ENCODE measurements at places on chromosomes 2 and 18.

- no peak for DNase-seq
These were observed 96.1 kb downstream of the CABYR start for GRCh38 chr18:24234850-24235418.

GRCh38 chr2:174180165-174180724 is 68.1 kb downstream of the OLA1 start:
- no peak for DNase-seq

DNA sequence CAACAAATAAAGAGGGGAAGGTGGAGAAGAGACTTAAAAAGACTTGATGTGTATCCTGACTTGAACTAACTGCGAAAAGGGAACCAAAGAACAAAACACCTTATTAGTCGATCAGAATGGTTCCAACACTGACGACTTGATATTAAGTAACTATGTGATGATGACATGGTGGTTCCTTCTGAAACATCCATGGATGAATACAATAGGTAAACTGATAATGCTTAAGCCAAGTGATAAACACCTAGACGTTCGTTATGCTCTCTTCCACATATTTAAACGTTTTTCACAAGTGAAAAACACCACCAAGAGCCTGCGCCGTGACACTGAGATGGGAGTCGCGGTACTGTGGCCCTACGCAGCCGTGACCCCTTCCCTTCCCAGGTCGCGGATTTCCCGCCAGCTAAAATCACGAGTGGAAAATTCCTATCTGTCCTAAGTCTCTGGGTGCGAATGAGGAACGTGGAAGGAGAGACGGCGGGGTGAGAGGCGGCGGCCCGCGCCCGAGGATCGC is 797 bp downstream of the TTC32 start:
- DNase-seq = peak; percentile 55

DNA sequence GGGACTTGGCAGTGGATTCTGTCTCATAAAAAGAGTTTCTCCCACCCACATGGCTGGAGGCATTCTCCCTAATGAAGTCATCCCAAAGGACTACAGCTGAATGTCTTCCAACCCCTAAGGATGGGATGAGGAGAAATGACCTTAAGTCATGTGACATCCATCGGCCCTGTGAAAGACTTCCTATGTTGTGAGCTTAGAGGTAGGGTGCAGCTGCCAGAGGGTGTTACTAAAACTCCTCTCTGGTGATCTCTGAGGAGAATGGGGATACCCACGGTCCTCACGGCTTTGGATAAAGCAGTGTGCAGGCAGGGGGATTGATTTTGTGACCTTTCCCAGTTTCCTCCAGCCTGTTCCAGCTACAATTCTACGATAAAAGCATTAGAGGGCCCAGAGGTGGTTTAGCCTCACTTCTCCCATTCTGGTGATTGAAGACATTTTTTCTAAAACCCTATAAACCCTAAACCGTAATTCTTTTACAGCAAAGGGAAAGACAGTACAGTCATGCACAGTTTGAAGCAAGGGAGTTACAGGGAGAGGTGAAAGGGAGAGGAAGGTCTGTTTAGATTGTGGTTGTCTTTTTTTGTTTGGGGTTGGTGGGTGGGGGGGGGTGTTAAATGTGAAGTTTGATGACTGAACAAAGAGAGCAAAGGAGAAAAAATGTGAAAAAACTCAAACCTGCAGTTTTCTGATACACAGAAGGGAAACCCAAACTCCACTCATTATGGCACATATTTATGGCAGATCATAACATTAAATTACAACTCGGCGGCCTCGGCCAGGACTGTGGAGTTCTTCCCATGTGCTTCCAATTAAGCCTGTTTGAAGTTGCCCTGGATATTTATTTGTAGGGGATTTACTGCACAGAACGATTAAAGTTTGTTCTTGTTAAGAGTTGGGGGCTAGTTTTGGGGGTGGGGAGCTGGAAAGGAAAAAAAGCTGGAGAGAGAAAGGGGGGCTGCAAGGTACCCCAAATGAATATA is 26.6 kb upstream of the SLC14A2 start:
- no peak for DNase-seq

GRCh38 chr18:75081486-75081885 is 127.5 kb downstream of the PTGR3 start:
- DNase-seq = no peak

DNA sequence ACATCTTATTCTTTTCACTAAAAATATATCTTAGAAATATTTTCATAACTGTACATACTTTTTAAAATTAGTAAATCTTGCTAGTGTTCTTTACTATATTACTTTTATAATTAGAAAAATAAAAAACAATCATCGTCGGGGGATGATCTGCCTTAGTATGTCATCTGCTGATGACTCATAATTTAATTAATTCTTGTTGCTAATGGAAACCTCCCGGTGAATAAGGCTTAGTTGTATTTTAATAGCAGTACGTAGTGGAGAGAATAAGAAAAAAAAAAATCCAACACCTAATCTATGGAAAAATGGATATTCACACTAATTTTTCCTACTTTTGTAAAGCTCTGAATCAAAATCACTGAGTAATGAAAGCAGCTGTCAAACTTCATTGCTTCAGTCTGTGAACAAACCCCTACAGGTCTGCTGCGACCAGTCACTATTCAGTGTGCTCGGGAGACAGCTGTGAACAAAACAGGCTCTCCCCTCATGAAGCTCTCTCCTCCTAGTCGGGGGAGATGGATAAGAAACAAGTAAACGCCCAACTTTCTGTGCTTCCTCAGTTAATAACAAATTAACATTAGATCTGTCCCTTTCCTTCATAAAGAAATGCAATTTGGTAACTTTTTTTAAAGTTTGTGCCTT is 97.4 kb upstream of the UPP2 start:
- DNase-seq = no peak

- peak; percentile 85 for DNase-seq
These were observed 13.9 kb upstream of the SLC1A4 start for GRCh38 chr2:64975232-64975821.

DNA sequence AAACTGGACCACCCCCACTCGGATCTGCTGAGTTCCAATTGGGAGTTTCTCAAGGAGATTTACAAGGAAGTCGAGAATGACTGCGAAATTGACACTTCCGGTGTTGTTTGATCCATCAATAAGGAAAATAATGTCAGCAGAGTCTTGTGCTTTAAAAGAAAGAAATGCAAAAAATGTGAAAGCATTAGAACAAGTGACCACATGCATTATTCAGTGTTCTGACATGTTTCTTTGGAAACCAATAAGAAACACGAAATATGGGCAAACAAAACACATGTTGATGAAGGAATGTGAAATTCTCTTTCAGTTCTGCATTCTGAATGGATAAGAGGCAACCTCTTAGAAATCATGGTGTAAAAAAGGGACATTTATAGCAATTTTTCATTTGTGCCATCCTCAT is 25.9 kb downstream of the COL6A3 start:
- no peak for DNase-seq

GRCh38 chr2:150387586-150388288 is 99.7 kb downstream of the RND3 start:
- DNase-seq = no peak

- no peak for DNase-seq
These were observed 20.9 kb downstream of the SLC8A1 start for GRCh38 chr2:40430776-40431599.

GRCh38 chr18:2824865-2825264 is 21.9 kb upstream of the EMILIN2 start:
- DNase-seq = no peak

DNA sequence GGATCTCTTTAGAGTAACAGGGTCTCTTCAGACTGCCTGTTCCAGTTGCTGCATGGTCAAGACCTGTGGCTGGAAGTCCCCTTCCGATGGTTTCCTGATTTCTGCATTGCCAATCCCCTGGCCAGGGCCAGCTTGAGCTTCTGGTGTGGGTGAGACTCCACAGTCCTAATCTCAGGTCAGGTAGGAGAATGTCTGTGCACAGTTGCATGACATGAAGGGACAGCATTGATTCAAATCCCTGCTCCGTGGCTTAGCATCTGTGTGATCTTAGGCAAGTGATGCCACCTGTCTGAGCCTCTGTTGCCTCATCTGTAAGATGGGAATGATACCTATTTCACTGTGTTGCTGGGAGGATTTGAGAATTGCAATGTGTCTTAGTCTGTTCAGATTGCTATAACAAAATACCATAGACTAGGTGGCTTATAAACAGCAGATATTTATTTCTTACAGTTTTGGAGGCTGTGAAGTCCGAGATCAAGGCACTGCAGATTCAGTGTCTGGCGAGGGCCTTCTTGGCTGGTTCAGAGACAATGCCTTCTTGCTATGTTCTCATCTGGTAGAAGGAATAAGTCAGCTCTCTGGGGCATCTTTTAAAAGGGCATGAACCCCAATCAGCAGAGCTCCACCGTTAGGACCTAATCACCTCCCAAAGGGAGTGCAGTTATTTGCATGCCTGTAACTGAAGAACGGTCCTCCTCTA is 66.2 kb downstream of the ATOH8 start:
- no peak for DNase-seq

DNA sequence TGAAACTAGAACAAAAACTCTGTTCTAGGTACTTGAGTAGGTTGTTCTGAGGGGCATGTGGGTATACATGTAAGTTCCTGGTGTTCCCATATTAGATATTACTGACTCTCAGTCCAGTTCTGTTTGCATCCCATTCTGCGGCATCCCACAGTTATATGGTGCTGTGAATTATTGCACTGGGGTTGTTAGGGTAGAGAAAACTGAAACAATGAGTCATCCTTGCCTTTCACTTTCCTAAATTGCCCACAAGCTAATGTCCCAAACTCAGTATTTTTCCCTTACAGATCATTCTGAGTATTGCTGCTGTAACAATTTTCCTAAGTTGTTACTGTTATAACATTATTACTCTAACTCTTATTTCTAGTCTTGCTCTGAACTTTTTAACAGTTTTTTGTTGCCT is 3.0 kb downstream of the WDR75 start:
- no peak for DNase-seq

GRCh38 chr2:150606380-150607060 is 119.1 kb upstream of the RND3 start:
- DNase-seq = no peak
